ENCODE measurements at places on chromosomes 16 and 17.

GRCh38 chr17:48187872-48188608 lies 80.5 kb downstream of the SNX11 start:
- no peak for DNase-seq

DNA sequence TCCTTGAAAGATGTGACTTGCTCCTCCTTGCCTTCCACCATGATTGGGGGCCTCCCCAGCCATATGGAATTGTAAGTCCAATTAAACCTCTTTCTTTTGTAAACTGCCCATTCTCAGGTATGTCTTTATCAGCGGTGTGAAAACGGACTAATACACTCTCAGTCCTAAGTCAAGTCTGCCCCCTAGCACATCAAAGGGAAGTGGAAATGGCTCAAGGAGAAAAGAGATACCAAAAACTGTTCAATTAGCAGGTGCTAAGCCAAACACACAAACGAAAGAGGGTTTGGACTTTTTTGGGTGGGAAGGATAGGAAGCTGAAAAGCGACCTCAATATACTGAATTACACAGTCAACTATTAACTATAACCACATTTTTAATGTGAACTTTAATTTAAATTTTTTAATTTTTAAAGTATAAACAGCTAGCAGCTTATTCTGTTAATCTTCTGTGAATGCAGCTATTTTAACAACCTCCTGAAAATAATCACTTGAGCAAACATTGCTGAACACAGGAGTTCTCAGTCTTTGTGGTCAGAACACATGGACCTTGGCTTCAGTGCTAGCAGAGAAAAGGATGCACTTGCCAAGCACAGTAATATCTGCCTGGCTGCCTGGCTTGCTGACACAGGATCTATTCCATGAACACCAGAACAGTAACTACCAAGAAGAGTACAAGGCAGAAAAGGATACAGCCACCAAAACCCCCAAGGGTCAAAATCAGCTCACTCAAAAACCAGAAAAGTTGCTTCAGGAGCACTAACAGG lies 10.9 kb downstream of the ZNF18 start:
- no peak for DNase-seq

DNA sequence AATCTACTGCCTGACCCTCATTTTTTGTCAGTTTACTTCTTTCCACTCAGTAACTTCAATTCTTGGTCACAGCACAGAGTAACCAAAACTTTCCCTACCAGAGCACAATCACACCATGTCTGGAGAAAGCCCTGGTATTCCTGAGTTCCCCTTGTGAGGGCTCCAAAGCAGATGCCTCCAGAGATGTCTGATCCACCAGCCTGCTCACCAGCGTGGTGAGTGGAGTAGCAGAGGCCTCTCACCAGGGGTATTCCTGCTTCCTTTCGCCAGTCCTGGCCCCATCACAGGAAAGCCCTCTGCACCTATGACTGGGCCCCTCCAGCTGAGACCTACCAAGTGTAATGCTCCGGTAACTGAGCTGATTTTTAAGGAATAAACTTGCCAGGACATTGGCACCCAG lies 205.4 kb upstream of the HS3ST3A1 start:
- DNase-seq = no peak

DNA sequence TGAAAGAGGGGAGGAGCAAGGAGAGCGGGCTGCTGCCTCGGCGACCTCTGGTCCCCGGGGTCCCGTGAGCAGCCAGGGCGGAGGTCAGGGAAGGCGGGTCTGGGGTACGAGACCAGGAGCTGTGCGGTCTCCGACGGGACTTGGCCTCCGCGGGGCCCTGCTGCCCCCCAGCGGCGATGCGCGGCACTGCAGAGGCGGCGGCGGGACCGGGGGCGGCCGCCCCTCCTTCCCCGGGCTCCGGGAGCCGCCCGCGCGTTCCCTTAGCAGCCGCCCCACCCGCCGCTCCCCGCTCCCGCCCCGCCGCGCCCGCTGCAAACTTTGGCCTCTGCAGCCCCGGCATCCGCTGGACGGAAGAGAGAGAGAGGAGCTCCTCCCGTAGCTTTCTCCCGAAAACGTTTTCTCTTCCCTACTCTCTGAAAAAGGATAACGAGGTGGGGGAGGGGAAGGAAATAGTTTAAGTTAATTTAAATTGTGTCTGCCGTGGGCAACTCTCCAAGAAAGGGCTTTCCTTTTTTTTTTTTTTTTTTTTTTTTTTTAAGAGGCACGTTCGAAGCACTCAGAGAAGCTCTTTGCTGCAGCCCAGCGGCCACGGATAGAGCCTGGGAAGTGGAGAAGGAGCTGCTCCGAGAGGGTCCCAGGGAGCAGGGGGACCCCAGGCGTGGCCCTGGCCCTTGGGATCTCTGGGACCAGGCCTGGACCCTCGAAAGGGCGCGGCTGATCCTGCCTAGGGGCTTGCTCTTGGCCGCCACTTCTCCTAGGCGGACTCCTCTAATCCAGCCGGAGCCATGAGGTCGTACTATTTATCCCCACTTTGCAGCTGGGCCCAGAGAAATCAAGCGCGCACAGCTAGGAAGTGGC lies 43.2 kb downstream of the C16orf82 start:
- DNase-seq = peak; percentile 62

- peak; percentile 41 for DNase-seq
Measured at GRCh38 chr16:1772362-1772907, at the start of gene EME2. EME2 (plus strand) TSS chr16:1772810; CDS start chr16:1773228, 418 bp downstream.
